ENCODE measurements at places on chromosomes 2 and 18.

GRCh38 chr2:143255899-143256298 lies 126.7 kb downstream of the ARHGAP15 start:
- DNase-seq: no peak

DNA sequence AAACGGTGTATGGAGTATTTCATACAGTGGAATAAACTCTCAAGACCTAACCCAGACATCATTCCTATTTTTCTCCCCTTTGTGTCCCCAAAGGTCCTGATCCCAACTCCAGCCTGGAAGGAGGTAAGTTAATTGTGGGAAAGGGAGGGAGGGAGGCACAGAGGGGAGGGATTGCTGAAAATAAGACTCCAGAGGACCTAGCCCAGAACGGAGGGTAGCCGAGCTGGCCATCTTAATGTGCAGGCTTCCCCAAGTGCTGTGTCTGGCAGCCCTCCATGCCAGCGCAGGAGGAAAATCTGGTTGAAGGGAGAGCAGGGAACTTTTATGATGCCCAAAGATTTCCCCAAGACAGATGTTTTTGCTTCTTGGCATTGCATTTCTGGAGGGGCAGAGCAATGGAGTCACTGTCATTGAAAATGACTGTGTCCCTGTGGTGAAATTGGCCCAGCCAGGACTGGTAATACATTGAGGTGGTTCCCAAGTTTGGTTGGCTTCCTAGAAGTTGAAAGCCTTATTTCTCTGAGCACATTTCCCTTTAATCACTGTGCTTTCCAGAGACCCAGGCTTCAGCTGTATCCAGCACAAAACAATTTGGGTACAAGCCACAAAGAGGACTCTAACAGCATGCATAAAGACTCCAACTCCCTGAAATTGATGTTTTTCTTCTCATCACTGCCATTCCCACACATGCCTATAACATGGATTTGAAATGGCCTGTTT lies 202.7 kb downstream of the AGPS start:
- DNase-seq: no peak

DNA sequence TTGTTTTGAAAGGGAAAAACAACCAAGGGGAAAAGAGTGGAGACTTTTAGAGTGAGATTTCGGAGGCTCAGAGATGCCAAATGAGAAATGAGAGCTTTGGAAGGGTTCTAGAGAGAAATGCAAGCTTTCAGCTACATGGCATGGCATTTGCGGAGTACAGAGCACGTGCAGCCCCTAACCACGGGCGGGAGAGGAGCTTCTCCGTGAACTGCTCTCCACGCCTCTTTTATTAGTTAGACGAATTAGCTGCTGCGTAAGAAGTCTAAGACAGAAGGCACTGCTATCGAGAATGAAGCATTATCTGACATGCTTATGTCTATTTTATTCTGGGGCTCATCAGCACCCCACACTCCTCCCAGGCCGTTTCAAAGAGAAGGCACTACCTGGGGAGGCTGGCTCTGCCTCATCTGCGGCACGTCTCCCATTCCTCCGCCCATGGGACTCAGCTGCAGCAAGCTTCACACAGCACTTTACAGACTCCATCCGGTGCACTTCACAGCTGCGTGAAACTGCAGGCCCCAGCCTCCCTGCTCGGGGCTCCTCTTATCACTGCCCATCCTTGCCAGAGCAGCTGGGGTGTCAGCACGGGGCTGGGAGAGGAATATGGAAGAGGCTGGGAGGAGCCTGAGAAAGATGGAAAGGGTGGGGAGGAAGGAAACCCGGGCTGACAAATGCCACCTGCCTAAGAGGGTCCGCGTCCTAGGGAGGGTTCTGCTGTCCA lies 207.3 kb upstream of the APCDD1 start:
- no peak for DNase-seq

- DNase-seq: no peak
Measured at GRCh38 chr2:217206907-217207698, 347.2 kb upstream of the TNP1 start.

GRCh38 chr18:24214913-24215312 lies 76.1 kb downstream of the CABYR start:
- DNase-seq: no peak

DNA sequence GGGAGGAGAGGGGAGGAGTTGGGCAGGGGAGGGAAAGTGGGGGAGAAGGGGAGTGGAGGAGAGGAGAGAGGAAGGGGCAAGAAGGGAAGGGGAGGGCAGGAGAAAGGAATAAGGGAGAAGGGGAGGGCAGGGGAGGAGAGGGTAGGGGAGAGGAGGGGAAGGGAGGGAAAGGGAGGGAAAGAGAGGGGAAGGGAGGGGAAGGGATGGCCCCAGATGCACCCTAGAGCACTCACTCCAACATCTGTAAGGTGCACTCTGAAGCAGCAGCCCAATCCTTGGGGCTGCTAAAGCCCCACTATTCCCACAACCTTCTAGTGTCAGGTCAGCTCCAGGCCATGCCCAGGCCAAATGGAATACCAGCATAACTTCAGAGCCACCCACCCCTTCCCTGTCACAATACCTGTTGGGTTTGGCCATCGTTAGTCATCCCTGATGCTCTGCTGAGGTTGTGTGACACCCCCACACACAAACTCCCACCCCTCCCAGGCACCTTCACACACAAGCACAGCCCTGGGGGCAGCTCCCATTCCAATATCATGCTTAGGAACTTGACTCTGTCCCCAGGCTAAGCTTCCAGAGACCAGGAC lies 55.7 kb upstream of the PKDCC start:
- DNase-seq: no peak

GRCh38 chr2:238908960-238909951 lies 61.4 kb downstream of the TWIST2 start:
- no peak for DNase-seq

GRCh38 chr2:109417701-109418335 lies 195.9 kb downstream of the SEPTIN10 start:
- DNase-seq: no peak

DNA sequence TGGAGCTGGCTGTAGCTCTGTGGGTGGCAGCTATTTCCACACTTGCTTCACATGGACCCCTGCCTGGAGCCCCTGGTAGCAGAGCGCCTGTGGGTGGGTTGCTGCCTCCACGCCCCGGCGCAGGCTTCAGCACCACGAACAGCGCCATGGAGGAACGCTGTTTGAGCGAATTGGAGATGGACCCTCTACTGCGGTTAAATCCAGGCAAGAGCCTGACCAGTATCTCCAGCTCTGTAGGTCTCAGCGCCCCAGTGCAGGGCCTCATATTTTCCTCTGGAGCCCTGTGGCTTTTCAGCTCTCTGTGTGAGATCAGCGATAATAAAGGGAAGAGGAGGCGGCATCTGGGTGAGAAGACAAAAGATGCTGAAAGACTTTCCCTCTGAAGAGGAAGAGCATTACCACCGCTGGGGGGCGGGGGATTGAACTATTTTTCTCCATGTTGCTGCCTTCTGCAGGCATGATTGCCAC lies 12.0 kb downstream of the ONECUT2 start:
- peak; percentile 36 for DNase-seq

DNA sequence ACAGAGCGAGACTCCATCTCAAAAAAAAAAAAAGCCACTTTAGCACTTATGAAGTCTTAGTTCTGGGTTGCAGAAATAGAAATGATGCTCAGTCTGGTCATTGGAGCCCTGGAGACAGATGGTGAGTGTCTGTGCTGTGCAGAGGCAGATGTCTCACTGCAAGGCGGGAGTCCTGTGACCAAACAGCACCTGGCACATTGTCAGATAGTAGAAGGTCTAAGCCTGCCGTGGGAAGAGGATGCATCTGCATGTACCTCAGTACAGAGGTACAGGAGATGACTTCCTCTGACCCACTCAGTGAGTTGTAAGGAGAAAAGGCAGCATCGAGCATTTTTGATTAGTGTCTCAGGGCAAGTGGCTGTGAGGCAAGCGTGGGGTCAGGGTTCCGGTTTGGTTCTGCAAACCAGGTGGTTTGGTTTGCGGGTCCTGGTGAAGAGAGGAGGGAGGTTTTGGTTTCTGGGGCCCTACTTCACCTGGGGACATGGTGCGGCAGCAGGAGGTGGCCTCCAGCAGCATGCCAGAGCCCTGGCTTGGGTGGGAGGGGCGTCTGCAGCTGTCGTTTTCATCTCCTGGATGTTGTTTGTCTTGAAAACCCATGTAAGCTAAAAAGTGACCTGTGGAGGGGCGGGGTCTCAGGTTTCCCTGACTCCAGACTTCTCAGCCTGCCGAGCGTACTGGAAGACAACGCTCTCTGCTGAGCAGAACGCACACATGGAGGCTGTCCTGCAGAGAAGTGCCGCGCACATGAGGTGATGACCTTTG lies 3.8 kb downstream of the RBFA start:
- DNase-seq: no peak

DNA sequence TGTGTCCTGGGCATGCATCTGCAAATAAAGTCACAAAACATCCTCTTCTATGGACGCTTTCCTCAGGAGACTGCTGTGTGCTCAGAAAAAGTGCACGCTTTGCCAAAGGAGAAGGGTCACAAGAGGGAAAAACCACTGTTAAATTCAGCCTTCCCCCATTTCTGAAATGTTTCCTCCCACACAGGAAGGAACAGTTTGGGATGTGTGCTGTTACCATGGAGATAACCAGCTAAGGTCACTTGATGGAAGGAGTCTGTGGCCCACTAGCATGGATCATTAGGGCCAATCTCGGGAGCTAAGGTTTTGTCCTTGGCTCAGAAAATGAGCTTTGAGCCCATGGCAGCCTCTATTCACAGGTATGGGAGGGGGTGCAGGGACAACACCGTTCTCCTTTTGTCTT lies 5.6 kb downstream of the KCNE4 start:
- DNase-seq: no peak

DNA sequence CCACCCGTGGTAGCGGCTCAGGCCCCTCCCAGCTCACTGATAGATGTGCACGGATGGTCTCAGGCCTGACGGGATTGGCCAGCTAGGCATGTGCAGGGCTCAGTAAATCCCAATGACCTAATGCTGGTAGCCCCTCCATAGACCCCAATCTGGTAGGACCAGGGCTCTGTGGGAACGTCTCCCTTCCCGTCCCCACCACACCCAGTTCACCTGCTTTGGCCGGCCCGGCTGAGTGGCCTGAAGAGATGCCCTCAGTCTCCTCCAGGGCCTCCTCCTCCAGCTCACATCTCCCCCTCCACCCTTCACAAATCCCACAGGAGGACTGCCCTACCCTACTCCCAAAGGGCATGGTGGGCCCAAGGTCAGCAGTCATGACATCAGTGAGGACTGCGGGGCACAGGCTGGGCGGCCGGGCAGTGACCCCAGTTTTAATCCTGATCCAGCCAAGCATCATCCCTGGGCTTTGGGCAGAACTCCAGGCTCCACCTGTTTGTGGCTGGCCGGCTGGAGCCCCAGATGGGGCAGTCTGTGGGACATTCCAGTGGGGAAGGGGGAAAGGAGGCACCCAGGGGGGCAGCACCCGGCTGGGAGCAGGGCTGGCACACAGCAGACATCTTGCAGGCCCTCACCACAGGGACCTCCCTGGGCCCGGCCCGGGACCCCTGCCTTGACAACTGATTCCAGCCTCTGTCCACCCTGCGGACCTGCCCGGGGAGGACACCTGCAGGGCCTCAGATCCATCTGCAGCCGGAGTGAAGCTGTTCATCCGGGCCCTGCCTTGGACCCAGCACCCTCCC lies 2.3 kb downstream of the KIF1A start:
- no peak for DNase-seq

DNA sequence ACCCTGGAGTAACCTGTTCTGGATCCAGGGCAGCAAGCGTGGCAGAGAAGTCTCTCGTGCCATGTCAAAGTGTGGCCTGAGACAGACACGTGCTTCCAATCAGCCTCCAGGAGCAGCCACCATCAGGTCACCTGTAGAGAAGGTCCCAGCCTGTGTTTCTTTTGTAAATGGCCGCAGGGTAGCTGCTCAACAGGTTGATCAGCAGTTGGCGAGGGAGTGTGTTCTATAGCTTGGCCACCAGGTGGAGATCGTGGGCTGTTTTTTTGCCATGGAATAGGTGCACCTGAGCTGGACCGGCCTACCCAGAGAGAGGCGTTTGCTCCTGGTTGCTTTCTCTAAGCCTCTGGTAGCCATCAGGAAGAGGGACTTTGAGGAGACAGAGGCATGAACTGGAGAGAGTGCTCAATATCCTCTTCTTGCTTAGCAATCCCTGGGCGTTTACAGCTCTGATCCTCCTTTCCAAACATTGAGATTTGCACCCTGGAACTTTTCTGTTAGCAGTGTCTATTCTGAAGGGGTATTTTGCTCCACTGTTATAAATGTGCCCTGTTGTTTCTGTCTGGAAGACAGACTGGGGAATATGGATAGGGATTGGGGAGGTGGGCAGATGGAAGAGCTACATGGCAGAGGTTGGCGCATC lies 34.2 kb upstream of the EN1 start:
- DNase-seq: peak; percentile 76

DNA sequence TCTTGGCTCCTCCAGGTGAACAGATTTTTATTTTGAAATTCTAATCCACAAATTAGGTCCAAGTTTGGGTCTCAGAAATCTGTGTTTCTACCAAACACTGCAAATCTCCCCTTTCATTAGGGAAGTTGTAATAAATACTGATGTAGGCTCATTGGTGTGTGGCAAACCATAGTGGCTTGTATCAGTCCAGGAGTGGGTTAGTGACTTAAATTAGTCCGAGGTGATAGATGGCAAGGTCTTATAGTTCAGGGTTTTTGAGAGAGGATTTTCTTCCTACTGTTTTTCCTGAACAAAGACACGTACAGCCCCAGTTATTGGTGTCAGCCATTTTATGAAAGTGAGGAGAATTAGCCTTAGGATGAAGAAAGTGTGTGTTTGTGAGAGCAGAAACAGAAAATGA lies 74.6 kb downstream of the RPRM start:
- DNase-seq: no peak

- no peak for DNase-seq
Measured at GRCh38 chr2:173652767-173653431, 298.2 kb downstream of the CDCA7 start.

- DNase-seq: no peak
Measured at GRCh38 chr18:830315-830901, 18.4 kb upstream of the YES1 start.

GRCh38 chr2:151953467-151953866 lies 125.2 kb upstream of the ARL5A start:
- no peak for DNase-seq

DNA sequence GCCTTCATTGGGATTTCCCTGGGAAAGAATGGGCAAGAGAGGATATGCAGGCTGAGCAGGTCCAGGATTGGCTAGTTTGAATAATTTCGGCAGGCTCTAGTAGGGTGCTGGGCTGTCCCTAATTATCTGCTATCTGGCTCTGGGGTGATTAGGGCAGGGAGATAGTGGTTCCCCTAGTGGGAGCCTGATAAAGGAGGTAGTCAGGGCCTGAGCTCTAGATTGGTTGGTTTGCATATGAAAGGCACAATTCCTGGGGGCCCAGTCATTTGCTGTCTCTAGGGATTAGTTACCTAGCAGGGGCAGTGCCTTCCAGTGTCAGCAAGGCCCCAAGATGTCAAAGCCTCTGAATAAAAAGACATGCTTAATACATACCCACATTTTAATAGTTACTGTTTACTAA lies 690.1 kb upstream of the KLHL29 start:
- no peak for DNase-seq

GRCh38 chr2:193679847-193680246 lies 1485.1 kb upstream of the TMEFF2 start:
- DNase-seq: no peak
